ENCODE measurements at places on chromosomes 5 and 9.

GRCh38 chr5:7615566-7616061 is 219.7 kb downstream of the ADCY2 start:
- no peak for DNase-seq

DNA sequence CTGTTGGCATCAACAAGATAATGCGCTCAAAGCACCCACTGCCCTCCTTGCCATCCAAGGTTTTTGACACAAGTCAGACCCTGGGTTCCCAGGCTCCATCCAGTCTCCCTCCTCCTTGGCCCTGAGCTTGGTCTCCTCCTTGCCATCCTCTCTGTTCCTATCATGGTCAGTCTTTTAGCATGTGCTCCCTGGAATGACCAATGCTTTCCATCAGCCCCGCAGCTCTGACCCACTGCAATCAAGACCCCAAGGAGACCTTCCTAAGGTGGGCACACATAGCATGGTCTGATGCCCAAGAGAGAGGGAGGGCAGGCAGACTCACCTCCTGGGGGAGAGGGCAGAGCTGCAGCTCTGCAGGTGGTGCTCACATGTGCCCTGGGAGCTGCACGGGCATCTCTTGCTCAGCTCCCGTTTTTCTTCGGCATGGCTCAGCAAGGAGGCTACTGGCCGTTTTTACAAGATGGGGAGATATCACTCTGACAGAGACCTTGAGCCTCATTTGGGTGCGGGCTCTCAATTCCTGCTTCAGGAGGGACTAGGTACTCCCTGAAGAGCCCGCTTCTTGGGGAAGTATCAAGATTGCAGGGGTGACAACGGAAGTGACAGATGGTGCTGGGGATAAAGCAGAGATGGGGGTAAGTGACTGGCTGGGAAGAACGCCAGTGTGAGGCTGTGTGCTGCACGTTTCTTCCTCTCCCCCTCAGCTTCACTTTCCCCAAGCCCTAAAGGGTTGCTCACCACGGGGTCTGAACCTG is 3.3 kb downstream of the SEPTIN8 start:
- peak; percentile 5 for DNase-seq

- no peak for DNase-seq
These were observed 255.5 kb upstream of the SEMA6A start for GRCh38 chr5:116830079-116830478.

DNA sequence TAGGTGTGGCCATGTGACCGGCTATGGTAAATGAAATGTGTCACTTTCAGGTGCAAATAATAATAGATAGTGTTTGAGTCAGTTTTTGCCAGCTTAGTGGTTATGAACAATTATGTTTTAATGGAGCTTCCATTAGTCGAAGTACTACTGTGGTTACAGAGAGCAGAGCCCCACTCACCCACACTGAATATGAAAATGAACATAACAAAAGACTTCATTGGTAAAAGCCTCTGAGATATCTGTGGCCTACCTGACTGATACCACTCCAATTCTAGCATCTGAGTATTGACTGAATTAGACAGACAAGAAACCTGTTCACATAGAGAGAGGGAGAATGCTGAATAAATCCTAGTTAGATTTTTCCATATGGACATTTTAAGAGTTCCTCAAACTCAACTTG is 405.6 kb downstream of the BRINP1 start:
- DNase-seq = no peak

GRCh38 chr5:123881759-123882244 is 369.8 kb downstream of the CSNK1G3 start:
- DNase-seq = no peak

- no peak for DNase-seq
These were observed 140.9 kb downstream of the NR3C1 start for GRCh38 chr5:143262393-143263174.

DNA sequence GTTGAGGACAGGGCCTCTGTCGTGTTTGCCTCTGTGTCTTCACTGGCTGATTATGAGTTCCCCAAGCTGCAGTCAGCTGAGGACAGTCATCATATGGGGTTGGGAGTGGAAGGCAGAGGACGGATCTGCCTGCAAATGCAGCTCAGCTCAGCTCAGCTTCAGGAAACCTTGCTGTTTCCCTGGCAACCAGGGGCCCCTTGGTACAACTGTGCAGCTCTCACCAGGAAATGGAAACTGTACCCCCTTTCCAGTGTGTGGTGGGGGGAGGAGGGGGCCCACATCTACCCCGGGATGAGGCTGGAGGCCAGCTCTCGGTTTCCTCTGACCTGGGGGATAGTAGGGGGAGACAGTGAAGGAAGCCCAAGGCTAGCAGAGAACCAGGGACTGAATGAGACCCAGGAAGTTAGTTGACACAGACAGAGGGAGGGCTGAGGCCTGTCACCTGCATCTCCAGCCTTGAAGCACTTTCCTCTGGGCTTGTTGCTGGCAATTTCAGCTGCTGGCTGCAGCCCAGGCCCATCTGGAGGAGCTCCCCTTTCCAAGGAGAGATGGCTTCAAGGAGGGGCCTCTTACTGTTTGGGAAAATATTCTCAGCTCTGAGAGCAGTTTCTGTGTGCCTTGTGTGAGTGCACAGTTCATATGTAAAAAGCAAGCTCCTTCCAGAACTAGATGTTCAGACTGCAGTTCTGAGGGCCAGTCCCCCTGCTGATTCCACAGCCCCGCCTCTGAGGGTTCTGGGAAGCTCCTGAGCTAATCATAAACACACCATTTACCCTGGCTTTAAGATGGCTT is 6.9 kb downstream of the ANXA6 start:
- DNase-seq = peak; percentile 96

DNA sequence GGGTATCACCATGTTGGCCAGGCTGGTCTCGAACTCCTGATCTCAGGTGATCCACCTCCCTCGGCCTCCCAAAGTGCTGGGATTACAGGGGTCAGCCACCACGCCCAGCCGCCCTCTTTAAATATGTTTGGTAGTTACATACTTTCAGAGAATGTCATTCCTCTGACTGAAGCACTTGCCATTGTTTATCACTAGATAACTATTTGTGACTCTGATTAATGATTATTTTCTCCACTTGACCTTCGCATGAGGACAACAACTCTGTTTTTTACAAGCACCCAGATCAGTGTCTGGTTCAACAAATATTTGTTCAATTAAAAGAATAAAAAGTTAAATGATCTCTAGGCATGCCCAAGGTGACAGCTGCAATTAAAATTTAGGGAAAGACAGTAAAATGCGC is 56.2 kb downstream of the CLINT1 start:
- DNase-seq = no peak

DNA sequence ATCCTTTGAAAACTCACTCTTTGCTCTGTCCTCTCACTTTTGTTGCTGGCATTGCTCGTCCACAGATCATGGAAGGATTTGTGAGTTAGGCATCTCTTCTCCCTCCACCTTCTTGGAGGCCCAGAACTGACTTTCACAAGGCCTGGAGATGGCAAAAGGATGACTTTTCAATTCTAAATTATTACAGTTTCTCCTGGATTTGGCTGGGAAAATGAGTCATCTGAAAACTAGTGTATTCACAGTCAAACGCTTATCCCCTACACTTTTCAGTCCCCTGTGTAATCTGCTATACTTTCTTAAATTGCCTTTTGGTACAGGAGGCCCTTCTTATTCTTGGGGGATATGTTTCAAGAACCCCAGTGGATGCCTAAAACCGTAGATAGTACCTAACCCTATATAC is 35.6 kb downstream of the ADRA1B start:
- no peak for DNase-seq

DNA sequence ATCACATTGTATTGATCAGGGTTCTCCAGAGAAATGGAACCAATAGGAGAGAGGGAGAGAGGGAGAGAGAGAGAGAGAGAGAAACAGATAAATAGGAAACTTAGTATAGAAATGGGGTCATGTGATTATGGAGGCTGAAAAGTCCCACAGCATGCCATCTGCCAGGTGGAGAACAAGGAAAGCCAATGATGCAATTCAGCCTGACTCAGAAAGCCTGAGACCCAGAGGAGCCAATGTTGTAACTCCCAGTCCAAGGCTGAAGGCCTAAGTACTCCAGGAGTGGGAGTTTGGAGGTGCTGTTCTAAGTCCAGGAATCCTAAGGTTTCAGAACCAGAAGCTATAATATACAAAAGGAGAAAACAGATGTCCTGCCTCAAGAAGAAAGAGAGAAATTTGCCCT is 48.4 kb upstream of the ISOC1 start:
- DNase-seq = no peak

GRCh38 chr5:124071039-124071438 is 559.1 kb downstream of the CSNK1G3 start:
- no peak for DNase-seq

- no peak for DNase-seq
These were observed 378.8 kb upstream of the ZNF608 start for GRCh38 chr5:125125031-125125823.

DNA sequence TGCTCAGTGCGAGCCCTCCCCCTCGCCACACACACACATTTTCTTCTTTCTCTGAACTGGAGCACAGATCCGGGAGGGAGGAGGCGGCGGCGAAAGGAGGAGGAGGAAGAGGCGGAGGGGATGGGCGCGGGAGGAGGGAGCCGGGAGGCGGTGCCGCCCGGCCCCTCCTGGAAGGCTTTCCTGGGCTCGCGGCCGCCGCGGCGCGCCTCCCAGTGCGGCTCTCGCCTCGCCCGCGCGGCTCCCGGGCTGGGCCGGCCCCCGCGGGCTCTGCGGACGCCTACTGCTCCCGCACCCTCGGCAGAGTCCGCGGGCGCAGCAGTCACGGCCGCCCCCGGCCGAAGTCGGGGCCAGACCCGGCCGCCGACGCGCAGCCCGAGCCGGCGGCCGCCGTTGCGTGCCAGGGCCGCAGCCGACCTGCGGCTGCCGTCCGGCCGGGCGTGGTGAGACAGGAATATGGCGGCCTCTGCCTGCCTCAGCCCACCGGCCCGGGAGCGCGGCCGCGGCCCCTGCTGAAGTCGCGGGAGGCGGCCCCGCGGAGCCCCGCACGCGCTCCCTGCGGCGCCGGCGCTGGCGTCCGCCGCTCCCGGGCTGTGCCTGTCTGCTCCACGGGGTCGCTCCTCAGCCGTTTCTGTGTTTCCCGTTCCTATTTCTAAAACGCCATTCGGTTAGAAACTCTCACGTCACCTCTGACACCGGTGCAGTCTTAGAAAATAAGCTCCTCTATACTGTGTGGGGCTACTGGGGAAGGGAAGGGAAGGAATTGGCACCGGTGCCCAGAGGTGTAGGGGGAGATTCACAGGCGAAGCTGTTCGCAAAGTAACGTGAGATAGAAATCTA is 500 bp upstream of the GNAQ start:
- DNase-seq = peak; percentile 88

DNA sequence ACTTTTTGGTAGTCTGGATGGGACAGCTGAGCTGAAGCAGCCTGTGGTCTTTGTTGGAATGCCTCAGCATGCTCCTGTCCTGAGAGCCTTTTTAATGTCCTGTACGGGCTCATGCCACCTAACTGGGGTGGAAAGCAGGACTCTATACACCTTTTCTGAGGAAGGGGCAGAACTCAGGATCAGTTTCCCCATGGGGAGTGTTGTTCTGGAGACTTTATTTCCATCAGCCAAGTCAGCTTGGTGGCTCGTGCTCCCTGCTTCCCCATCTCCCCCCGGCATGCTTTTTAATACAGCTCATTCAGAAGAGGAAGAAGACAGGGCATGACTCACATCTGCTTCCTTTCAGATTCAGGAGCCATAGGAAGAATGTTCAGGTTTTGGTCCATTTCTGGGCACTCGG is 5.1 kb upstream of the SEPTIN8 start:
- no peak for DNase-seq

DNA sequence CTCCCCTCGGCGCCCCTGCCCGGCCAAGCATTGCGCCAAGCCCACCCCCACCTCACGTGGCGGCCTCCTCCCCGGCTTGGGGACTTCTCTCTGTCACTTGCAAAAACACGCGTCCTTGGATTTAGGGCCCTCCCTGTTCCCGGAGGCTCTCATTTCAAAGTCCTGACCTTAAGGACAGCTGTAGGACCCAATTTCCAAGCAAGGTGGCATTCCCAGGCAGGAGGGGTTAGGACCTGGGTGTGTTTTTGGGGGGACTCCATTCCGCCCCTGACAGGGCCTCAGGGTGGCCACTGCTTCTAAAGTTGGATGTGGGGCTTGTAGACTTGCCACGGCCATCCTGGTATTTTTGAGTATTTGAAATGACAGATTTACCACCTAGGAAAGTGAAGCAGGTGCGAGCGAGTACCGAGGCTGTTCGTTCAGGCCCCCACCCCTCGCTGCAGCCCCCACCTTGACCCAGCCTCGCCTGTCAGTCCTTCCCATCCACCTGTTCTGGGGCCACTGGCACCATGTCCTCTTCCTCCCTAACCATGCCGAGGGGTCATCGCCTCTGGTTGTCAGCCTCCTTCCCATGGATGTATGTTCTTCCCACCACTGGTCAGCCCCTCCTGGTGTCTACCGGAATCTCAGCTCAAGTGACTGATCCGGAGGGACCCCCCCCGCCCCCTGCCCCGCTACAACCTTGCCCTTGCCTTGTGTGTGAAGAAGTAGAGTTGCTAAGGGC is 52.4 kb downstream of the MRPL36 start:
- no peak for DNase-seq

- DNase-seq = no peak
These were observed 59.9 kb downstream of the ABLIM3 start for GRCh38 chr5:149201121-149201637.

- no peak for DNase-seq
These were observed 16.9 kb downstream of the SEMA6A start for GRCh38 chr5:116557669-116558271.

DNA sequence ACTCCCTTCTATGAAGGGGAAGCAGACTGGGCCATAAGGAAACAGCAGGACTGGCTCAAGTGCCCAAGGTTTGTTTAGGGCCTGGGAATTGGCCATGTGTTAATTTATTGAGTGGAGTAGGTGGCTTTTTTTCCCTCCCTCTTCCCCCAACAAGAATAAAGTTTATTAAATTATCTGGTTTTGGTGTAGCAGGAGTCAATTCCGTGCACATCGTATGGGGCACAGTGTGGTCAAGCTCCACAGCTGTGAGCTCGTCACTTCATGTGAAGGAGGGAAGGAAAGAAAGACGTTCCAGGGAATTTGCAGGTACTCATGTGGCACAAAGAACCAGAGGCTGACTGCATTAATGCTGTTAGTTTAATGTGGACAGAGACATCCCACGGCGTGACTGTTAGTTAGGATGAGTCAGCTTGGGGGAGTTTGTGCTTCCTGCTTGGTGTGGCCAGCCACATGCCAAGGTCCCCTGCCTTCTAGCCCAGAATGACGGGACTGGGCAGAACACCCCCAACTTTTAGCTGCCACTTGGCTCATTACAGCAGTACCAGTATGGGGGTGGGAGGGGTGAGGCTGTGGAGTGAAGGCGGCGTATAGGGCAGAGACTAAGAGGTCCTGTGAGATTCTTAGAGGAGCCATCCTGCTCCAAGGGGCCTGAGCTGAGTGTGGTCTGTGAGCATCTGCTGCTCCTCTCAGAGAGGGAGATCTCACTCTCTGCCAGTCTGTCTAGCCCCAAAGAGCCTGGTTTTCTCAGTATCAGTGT is 33.2 kb downstream of the CSF1R start:
- DNase-seq = no peak

GRCh38 chr5:32598260-32598937 is 13.0 kb downstream of the SUB1 start:
- no peak for DNase-seq
